ENCODE measurements at places on chromosomes 2 and 18.

- peak; percentile 81 for DNase-seq
Measured at GRCh38 chr2:95296011-95296410, 1.1 kb upstream of the KCNIP3 start.

DNA sequence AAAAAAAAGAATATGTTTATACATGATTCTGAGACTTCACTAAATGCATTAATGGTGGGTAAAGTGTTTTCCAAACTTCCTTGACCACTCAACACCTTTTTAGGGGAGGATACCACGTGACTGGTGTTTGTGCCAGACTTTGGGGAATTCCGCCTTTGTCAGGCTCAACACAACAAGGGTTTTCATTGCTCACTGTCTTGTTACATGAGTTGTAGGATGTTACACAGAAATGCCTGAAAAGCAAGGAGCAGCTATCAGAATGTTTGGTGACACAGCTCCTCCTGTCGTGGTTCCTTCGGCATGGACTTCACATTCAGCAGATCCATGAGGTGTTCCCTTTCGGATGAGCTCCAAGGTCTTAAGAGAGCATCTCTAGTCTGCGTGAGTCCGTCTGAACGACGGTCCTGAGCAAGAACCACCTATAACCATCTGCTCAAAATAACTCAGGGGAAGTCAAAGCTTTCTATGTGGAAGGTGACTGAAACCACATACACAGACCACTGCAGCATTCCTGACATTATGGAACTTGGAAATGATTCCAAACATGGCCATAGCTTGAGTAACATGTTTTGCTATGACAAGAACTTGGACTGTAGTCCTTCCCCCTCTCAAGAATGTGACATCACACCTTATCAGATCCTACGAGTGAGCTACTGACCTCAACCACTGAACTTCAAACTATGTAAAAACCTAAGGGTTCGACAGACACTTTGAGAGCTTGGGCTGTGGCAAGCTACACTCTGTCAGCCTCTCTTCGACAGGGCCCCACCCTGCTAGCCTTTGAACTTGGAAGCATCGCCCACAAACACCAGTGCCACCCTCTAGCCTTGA, 57.5 kb downstream of the MCFD2 start:
- DNase-seq, result no peak

GRCh38 chr18:70672581-70672980, 383.7 kb downstream of the SOCS6 start:
- DNase-seq, result no peak

GRCh38 chr2:27212626-27213471, 781 bp upstream of the SLC5A6 start:
- DNase-seq, result no peak

GRCh38 chr2:63051042-63051794, 588 bp downstream of the OTX1 start:
- DNase-seq, result no peak

DNA sequence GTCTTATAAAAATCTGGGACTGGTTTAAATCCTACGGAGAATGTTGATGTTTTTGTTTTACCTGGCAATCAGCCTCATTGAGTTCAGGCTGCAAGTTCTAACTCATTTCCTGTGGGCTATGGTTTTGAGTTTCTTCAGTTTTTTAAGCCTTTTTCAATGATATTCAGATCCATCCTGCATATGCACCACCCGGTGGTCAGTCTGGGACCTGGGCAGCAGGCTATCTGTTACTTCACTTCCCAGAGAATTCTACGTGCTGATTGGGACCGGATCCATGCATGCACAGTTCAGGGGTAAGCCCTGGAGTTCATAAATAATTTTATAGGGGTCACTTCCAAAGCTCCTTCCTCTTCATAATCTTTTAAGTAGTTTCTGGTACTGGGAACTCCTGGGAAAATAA, 339.2 kb upstream of the HNRNPA3 start:
- no peak for DNase-seq

GRCh38 chr2:197516393-197516761, 511 bp downstream of the MOB4 start:
- DNase-seq, result no peak

- DNase-seq, result no peak
Measured at GRCh38 chr2:219702796-219703545, 75.5 kb downstream of the SLC4A3 start.

- DNase-seq, result no peak
Measured at GRCh38 chr18:56565551-56566345, 72.6 kb downstream of the TXNL1 start.

GRCh38 chr2:204753841-204754240, 208.6 kb downstream of the PARD3B start:
- DNase-seq, result no peak

DNA sequence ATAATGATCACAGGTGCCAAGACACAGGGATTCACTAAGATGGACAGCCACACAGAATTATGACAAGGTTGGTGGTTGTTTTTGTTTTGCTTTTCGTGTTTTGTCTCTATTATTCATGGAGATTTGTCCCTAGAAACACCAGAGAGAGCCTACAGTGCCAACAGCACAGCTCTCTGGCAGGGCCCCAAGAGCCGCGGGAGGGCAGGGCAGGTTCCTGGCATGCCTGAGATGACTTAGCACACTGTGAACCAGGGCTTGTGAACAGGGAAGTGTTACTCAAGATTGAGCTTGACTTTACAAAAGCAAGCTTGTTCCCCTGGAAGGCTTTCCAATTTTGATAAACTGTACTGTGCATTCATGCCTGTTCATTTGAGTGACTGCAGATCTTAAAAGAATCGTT, 437.4 kb upstream of the SALL3 start:
- no peak for DNase-seq

DNA sequence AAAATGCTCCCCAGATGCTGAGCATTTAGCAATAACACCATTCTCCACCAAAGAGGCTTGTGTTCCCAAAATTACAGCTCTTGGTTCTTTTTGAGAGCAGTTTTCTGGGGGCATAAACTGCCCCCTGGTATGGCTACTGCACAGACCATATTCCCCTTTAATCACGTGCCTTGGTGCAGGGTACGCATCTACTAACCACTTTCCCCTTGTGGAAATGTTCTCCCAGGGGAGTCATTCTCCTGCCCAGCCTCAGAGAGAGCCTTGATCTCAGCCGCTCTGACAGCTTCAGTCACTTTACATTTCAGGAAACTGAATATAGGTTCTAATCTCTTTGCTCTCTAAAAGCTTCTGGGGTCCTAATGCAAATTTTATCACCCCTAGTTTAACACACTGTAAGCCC, 44.7 kb upstream of the EML6 start:
- DNase-seq, result peak; percentile 10

DNA sequence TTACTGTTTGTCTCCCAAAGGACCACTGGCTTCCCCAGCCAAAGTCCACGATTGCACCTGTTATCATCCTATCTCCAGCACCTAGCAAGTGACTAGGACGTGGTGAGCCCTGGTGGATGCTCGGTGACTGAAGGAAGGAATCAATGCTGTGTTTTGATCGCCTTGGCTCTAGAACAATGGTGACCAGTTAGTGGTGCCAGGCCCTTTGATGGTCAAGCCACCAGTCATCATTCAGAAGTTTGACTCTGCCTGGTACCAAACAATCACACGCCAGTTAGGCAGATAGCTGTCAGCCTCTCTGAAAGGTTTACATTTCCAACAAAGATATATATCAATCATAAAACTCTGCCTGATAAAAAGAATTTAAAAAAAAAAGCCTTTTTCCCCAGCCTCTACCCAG, 244.1 kb downstream of the SH3BP4 start:
- DNase-seq, result no peak

DNA sequence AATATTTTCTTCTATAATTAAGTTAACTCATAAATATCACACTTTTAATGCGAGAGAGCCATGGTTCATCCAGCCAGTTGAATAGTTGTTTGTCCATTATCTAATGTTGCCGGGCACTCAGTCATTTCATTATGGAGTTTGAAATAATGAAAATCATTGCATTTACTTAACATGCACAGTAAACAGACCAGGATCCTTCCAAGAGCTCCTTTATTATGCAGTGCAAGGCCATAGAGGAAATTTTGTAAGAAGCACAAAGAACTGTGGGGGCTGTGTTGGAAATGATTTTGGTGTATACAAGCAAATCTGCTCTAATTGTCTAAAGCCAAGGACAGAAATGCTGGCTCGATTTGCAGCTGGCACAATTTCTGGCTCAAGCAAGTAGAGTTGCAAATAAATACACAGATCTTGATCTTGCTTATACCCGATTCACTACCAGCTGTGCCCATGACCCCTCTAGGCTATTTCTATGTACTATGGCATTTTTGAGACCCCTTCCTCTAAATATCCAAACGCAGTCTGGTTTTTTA, 400.3 kb upstream of the HNRNPA3 start:
- DNase-seq, result peak; percentile 75

DNA sequence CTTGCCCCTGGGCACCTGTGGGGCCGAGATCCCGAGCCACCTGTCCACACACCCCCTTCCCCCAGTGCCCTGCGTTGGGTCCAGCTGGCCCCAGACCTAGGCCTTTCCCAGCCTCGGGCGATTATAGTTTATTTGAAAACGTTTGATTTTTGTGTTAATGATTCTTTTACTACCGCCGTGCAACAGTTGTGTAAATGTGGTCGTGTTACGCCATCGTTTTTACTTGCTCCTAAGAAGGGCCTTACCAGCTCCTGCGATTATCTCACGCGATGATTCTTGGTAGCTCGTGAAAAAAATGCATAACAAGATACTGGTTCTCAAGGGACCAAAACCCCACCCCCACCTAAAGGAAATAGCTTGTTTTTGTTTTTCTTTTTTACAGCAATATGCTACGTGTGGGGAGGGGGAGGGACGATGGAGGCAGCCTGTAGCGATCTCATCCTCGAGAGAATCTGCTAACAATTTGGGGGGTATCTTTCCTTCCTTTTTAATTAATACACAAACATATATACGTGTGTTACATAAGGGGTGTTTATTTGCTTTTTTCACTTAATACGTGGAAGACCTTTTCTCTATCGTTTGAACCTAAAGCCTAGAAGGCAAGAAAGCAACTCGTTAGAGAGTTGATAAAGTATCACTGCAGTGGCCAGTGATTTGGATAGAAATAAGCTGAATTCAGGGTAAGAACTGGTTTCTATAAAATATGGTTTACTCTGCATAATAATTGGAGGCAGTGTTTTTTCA, 1.0 kb downstream of the ZDBF2 start:
- peak; percentile 18 for DNase-seq

- no peak for DNase-seq
Measured at GRCh38 chr18:25735459-25735858, 355.0 kb downstream of the SS18 start.

GRCh38 chr18:8375249-8375648, 234.0 kb upstream of the RAB12 start:
- DNase-seq, result no peak

GRCh38 chr2:99735753-99736152, 245.9 kb upstream of the REV1 start:
- no peak for DNase-seq

GRCh38 chr2:48727560-48727959, 28.0 kb downstream of the LHCGR start:
- no peak for DNase-seq

DNA sequence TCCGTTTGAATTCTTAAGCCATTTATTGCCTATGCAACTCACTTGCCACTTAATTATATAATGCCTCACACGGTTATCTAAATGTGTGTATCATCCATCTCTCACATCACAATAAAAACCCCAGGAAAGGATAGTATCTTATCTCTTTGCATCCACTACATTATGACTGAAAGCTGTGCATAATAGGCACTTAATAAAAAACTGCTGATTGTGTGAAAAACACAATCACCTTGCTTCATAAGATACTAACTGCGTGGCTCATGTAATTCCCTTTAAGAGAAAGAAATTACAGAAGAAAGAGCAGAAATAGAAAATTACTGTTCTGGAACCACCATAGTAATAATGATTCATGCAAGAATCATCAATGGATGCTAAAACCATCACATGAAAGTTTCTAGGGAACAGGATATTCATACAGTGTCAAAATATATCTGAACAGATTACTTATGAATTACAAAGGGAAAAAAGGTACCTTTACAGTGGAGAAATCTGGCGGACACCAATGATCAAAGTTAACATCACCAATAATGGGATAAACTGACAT, 29.3 kb downstream of the CUL3 start:
- no peak for DNase-seq

GRCh38 chr18:8785855-8786482, 80.6 kb downstream of the MTCL1 start:
- DNase-seq, result no peak

GRCh38 chr2:6310256-6311215, 555.2 kb downstream of the CMPK2 start:
- DNase-seq, result no peak

- DNase-seq, result no peak
Measured at GRCh38 chr2:152500772-152501171, 165.8 kb downstream of the FMNL2 start.

GRCh38 chr18:70621710-70622109, 332.9 kb downstream of the SOCS6 start:
- no peak for DNase-seq

DNA sequence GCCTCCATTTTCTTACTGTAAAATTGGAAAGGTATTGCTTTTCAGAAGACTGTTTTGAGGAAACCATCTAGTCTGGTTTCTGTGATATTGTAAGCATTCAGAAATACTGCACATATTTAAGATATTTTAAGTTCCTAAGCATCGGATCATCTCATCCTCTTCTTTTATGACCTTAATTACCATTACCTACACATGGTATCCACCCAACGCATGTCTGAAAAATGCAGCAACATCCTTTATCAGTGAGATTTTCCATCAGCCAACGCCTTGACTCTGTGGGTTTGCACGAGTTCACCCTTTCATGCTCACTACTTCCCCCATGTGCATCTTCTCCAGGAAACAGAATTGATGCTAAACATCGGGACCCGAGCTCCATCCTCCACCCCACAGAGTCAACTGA, 84.3 kb downstream of the COL4A4 start:
- DNase-seq, result no peak

GRCh38 chr2:119231975-119232665, 8.5 kb downstream of the STEAP3 start:
- no peak for DNase-seq

- DNase-seq, result no peak
Measured at GRCh38 chr2:85775406-85776381, 21.9 kb downstream of the ATOH8 start.

- DNase-seq, result no peak
Measured at GRCh38 chr18:61198486-61198885, 134.7 kb upstream of the CDH20 start.

- DNase-seq, result no peak
Measured at GRCh38 chr2:1707771-1708418, 36.4 kb downstream of the PXDN start.

DNA sequence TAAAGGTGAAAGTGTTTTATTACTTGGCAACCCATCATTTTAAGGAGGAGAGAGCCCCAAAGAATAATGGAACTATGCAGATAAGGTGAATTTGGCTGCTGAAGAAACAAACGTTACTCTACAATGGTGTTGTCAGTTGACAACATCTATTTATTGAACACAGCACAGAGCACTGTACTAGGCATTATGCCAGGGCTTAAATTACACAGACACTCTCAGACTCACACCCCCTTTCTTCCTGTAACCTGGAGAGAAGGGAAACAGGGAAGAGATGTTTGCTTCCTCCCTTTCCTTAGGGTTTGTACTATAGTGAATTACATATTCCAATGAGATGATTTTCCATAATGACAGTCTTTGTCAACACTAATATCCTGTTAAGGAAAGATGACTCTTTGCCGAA, 94.0 kb upstream of the ATP5MC3 start:
- DNase-seq, result no peak

GRCh38 chr2:26887151-26887550, 39.2 kb downstream of the DPYSL5 start:
- DNase-seq, result no peak
